ENCODE measurements at places on chromosomes 5 and 9.

- DNase-seq, result no peak
These were observed 1.1 kb upstream of the AKNA start for GRCh38 chr9:114388764-114389375.

GRCh38 chr5:33969572-33970452 is 14.7 kb downstream of the SLC45A2 start:
- DNase-seq, result no peak

- no peak for DNase-seq
These were observed 168.6 kb downstream of the FGF18 start for GRCh38 chr5:171588046-171588445.

- DNase-seq, result peak; percentile 46
These were observed 76.2 kb upstream of the NEURL1B start for GRCh38 chr5:172564883-172565282.

DNA sequence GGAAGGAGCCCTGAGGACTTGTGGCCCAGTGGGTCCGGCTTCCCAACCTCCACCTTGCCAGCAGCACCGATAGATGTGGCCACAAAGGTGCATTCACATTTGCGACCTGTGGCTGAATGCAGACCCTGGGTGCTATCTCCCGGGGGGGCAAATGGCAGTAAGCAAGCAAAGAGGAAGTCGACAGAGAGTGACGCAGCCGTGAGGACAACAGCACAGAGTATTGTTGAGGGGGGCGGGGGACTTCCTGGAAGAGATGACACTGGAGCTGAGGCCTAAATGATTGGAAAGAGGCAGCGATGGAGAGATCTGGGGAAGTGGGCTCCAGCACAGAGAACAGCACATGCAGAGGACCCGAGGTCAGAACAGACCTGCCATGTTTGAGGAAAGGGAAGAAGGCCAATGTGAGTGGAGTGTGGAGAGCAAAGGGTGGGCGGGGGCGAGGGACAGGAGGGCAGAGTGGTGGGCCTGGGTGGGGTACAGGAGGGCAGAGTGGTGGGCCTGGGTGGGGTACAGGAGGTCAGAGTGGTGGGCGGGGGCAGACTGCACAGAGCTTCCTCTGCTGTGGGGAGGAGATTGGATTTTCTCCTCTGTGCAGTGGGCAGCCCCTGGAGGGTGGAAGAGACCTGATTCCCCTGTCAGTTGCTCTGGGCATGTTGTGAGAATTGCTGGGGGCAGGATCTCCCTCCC is 42.6 kb downstream of the ADAMTS2 start:
- no peak for DNase-seq

DNA sequence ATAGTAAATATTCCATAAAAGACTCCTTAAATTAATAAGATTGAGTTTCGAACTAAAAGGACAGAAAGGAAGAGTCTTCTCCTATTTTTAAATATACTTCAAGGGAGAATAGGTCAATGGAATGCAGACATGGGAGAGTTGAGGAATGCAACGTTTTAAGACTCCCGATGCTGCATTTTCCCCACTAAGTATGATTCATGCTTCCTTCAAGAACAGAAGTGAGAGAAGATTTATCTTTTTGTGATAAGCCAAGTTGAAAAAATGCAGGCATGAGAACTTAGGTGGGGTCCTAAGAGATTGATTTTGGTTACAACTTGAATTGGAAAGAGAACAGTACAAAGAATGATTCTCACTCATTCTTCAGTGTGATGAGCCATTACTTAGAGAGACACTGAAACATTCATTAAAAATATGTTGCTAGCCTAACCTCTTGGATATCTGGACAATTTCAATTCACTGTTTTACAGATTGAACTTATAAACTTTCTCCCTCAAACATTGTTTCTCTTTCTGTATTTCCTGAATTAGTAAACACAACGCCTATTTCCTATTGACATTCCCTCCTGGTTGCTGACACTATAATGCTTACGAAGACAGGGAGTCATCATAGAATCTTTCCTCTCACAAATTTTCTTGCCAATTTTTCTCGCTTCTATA is 1666.1 kb upstream of the WWC1 start:
- no peak for DNase-seq

GRCh38 chr9:121201045-121201737 is 478 bp downstream of the RAB14 start:
- no peak for DNase-seq

- no peak for DNase-seq
These were observed 68.5 kb downstream of the SLC24A2 start for GRCh38 chr9:19720377-19720776.

- no peak for DNase-seq
These were observed 7.0 kb upstream of the IL3 start for GRCh38 chr5:132053483-132053882.

DNA sequence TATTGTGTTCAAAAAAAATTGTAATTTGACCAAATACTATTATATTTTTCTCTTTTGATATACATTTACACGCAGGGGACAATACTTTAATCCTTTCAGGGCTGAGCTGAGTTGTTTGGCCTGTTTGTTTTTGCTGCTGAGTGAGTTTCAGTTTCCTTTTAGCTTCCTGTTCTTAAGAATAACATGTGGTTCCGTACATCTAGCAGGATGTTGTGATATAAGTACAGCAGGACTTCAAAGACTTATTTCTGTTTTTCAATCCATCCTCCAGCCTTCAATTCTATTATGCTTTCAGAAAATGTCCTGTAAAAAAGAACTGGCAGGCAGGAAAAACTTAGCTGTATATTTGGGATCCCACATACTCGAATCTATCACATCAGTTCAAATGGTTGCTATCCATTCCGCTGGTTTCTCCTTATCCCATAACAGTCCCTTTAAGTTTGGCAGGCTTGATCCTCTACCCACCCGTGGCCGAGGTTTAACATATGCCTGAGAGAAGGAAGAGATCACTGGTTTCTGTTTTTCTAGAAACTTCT is 1037.3 kb upstream of the ACO1 start:
- DNase-seq, result no peak

- DNase-seq, result no peak
These were observed 91.1 kb downstream of the ENC1 start for GRCh38 chr5:74549384-74549783.

- DNase-seq, result no peak
These were observed 169.6 kb downstream of the SLC24A2 start for GRCh38 chr9:19619221-19619620.

- no peak for DNase-seq
These were observed 116.2 kb downstream of the MAN2A1 start for GRCh38 chr5:109805883-109806282.

- no peak for DNase-seq
These were observed 6.1 kb upstream of the STOML2 start for GRCh38 chr9:35108946-35109575.

DNA sequence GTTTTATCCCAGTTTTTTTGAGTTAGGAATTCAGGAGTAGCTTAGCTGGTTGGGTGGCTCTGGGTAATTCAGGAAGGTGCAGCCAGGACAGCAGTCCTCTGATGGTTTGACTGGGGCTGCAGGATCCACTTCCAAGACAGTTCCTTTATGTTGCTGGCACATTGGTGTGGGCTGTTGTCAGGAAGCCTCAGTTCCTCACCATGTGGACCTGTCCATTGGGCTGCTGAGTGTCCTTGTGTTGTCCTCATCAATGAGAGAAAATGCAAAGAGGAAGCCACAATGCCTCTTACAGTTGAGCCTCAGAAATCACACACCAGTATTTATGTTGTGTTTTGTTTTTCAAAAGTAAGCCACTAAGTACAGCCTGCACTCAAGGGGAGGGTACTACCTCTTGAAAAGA is 140.9 kb downstream of the MAST4 start:
- no peak for DNase-seq

- DNase-seq, result no peak
These were observed 178.4 kb downstream of the FAM114A2 start for GRCh38 chr5:153860195-153860886.

- no peak for DNase-seq
These were observed 130.2 kb upstream of the FSTL4 start for GRCh38 chr5:133742431-133742988.

GRCh38 chr5:56358703-56359681 is 125.9 kb upstream of the ANKRD55 start:
- DNase-seq, result no peak

- DNase-seq, result no peak
These were observed 139.5 kb downstream of the ZNF622 start for GRCh38 chr5:16326137-16326536.

GRCh38 chr5:172887692-172888091 is 53.6 kb downstream of the ERGIC1 start:
- no peak for DNase-seq

DNA sequence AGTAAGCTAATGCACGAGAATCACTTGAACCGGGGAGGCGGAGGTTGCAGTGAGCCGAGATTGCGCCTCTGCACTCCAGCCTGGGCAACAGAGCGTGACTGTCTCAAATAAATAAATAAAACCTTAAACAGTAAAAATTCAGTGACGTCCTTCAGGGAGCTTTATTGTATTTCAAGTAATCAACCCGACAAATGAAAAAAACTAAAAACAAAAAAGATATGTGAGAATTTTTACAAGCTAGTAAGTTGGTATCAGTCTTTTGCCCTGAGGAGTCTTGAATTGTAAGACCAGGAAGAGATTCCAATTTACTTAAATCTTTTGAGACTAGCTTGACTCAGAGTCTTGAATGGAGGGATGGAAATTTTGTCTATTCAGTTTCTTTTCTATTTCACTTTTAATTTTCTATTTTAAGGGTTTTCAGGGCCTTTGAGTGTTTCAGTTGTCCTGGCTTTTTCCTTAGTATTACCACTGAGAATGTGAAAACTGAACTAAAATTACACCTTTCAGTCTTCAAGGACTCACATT is 126.0 kb upstream of the DHFR start:
- no peak for DNase-seq

- DNase-seq, result no peak
These were observed 12.4 kb downstream of the PTGS1 start for GRCh38 chr9:122382901-122383850.

DNA sequence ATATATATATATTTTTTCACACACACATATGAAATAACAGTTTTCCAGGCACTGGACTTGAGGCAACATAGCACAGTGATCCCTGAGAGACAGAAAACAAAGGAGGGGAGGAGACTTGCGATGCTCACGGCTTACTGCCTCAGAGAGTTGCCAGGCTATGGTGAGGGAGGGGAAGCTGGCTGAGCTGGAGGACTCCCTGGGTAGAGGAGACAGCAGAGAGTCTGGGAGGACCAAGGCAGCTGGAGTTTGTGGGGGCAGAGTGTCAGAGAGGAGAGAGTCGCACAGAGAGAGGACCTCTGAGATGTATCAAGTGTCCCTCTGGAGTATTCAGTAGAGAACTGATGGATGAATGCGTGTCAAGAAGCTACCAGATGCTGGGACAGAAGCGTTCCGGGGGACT is 23.1 kb upstream of the QSOX2 start:
- DNase-seq, result no peak

DNA sequence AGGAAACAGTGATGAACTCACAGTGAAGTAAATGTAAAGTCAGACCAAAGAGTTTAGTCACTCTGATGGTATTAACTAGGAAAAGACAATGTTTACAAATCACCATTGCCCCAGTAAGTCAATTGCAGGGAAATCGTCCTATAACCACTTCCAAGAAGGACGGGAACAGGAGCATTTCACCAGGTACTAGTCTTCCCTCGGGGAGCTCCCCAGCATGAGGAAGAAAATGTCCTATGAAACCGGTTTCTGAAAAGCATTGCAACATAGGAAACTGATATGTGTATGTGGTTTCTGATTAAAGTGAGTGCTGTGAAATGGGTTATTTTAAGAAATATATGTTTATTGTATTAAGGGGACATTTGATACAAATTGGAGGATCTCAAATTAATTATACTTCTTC is 626.7 kb upstream of the ADAMTS16 start:
- DNase-seq, result no peak

GRCh38 chr5:32311404-32312196 is 1.1 kb downstream of the MTMR12 start:
- DNase-seq, result no peak

GRCh38 chr9:5479994-5480694 is 29.8 kb downstream of the CD274 start:
- DNase-seq, result no peak

DNA sequence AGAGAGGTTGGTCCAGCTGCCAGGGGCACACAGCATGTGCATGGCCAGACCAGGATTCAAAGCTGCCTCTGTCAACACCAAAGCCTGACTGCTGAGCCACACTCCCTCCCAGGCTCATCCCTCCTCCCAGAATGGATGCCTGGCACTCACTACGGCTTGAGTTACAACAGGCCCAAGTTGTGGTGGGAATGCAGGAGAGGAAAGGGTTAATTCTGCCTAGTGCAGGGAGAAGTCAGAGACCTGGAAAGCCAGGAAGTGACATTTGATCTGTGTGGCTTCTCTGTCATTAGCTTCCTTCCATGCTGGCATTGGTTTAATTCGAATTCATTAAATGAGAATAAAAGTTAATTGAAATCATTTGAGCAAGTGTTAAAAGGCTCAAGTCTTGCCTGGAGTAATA is 150.0 kb downstream of the NSG2 start:
- no peak for DNase-seq

- DNase-seq, result peak; percentile 68
These were observed 48.1 kb downstream of the POC5 start for GRCh38 chr5:75668977-75669689.

- DNase-seq, result no peak
These were observed 125.8 kb upstream of the SGCD start for GRCh38 chr5:156200938-156201787.

GRCh38 chr9:128863647-128864046 is 18.1 kb downstream of the KYAT1 start:
- DNase-seq, result peak; percentile 43

- no peak for DNase-seq
These were observed 38.5 kb downstream of the UBTD2 start for GRCh38 chr5:172245046-172245445.

DNA sequence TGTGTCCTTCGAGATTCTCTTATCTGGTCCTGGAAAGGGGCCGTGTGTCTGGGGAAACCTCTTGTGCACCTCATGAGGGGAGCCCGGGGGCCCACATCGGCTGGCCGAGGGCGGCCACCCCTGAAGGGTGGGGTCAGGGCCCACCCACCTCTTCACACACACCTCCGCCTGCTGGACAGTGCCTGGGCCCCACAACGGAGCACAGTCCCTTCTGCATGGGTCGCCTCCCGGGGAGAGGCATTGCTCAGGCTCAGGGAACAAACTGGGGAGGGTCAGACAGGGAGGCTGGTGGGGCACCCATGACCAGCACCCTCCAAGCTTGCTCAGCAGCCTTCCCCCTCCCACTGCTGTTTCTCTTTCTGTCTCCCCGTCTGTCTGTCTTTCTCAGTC is 1.3 kb upstream of the LRRC14B start:
- DNase-seq, result no peak

GRCh38 chr5:66826696-66827095 is 230.5 kb downstream of the MAST4 start:
- no peak for DNase-seq

GRCh38 chr9:99158629-99159028 is 53.7 kb downstream of the TGFBR1 start:
- DNase-seq, result no peak

DNA sequence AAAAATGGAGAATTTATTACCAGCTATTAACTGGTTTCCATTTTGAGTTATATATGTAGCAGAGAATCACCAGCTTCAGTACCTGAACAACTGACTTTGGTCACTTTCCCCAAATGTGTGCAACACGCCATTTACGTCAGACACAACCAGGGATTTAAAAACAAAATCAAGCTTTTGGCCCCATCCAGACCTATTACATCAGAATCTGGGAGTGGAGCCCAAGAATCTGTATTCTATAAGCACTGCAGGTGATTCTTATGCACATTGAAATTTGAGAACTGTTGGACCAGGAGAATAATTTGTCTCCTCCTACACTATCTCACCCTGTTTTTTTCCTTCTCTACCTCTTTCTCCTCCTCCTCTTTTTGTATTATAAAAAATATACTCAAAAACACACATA is 295.9 kb downstream of the PRELID2 start:
- DNase-seq, result no peak

GRCh38 chr5:5017827-5018577 is 122.1 kb upstream of the ADAMTS16 start:
- no peak for DNase-seq

Measured in NCI-H1092 (cell line).